HuH-7.5 (cell line): ENCODE measurements at places on chromosomes 11 and 22.

DNA sequence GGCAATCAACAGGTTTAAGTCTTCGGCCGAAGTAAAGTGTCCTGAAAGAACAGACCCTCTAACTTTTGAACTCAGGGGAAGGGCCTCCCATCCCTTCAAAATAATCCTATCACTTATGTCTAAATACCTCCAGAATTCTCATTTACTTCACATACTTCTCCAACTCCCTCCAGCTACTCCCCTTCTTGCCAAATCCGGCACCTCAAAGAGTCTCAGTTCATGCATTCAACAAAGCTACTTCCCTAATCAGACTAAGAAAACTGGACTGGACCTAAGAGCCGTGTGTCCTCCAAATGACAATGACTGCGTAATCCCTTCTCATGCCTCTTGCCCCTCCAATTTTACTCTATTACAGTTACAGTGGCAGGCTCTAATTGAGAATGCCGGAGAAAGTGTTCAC is 1.3 kb downstream of the DDB1 start:
- no peak for DNase-seq

DNA sequence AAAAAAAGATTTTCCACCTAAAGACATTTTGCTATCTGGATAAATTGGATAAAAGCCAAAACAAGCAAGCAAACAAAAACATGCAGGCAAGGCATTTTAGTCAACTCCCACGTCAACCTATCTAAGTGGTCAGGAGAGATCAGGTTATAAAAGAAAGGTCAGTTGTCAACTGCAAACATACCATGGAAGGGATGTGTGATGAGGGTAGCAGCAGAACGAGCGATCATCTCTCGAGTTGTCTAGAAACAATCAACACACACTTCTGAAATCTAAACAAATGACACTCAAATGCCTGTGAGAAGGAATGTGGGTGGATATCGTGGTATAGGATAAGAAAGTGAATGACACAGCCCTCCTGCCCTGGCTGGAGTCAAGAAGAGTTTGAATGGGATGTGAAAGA is 10.9 kb downstream of the MTCH2 start:
- no peak for DNase-seq

GRCh38 chr11:37504060-37504611 is 906.1 kb upstream of the RAG2 start:
- no peak for DNase-seq

DNA sequence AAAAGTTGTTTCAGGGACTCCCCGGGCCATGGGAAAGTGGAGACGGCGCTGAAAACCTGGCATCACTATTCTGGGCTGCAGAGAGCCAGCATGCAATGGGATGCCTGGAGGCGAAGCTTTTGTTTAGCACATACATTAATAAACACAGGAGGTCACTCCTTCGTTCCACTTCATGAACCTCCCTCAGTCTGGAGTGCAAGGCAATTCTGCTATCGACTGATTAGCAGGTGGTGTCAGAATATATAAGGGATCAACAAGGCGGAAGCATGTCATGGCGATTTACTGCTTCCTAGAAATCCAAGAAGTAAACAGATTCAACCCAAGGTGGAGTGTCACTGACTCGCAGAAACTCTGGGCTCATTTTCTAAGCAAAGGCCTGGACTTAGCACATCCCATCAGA is 45.4 kb upstream of the MN1 start:
- no peak for DNase-seq

DNA sequence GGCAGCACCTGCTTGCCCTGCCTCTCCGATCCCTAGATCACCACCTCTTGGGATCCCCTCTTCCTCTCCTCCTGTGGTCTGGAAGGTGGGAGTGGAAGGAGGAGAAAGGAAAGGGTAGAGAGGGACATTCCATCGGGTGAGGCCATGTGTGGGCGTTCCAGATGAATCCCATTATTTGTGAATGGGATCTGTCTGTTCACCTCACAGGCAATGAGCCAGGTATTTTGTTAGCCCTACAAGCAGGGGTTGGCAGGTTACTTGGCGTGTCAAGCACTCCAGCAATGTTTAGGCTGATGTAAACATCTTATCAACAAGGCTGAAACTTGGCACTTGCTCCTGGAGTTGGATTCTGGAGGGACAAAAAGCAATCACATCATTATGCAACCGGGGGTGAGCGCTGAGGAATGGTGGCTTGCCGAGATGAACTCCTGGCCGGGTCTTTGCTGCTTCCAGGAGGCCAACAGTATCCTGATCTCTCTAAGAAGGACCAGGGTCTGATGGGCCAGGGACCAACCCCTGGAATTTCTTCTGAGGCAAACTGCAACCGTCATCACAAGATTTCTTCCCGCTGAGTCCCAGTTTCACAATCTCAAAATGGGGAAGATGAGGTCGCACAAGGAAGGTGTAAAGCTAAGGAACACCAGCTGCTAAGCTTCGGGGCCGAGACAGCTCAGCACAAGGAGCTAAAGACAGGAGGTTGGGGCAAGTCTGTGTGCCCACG is 7.8 kb downstream of the ADAMTS8 start:
- no peak for DNase-seq

- DNase-seq = no peak
Measured at GRCh38 chr11:112822478-112823274, 138.5 kb upstream of the NCAM1 start.

GRCh38 chr11:131787119-131787518 is 416.7 kb downstream of the NTM start:
- DNase-seq = no peak

DNA sequence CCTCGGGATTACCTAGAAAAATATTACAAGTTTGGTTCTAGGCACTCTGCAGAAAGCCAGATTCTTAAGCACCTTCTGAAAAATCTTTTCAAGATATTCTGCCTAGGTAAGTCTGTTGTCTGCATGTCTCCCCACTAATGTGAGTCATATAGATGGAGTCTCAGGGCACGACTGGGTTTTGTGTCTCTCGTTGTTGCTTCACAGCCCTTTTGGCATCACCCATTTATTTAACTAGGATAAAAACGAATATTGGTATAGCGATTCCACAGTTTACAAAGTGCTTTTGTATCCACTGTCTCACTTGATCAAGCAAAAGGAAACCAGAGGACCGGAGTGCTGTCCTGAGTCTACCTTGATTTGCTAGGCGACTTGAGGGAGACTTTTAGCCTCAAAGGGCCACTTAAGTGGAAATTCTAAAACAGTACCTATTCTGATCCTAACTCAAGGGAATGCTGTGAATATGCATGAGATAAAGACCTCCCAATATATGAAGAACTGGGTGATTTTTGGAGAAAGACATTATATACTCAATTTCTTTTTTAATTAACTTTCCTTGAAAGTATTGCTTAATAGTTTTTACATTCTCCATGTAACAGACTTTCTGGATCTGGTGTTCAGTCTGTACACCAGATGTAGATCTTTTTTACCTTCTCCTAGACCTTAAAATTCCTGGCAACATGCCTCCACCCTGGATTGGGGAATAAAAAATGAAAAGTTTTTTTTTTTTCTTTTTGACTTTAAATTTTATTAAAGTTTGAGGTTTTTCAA is 590 bp downstream of the NNMT start:
- no peak for DNase-seq

GRCh38 chr22:43011079-43011478 is 3.9 kb downstream of the PACSIN2 start:
- DNase-seq = no peak

DNA sequence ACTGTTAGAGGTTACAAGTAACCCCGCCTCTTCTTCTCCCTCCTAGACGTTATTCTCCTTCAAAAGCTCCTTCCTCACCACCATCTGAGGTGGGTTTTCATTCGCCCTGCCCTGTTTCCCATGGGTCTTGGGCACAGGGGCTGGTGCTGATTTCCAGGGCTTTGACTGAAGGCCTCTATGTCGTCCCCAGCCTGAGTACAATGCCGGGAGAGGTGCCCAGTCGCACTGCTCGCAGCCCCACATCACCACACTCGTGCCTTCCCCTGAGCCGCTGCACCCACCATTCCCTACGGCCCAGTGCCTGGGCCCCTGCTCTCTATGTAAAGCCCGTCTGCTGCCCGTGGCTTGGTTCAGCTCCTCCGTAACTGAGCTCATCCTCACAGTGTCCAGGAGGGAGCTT is 169.8 kb downstream of the DSCAML1 start:
- DNase-seq = no peak

DNA sequence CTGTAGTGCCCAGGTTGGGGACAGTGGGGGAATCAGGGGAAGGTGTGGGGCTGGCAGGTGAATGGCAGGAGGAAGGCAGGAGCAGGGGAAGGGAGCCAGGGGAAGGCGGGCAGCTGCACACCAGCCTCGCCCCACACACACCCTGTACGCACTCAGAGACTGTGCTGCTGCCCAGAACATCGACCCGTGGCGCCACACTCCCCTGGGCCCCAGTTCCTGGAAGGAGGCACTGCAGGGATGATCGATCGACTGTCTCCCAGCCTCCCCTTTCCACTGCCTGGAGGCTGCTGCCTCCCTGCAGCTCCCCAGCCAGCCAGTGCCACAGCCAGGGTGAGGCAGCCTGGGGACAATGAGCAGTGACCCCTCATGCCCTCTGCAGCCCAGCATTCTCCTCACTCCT is 19.2 kb downstream of the PDE2A start:
- DNase-seq = no peak

GRCh38 chr11:45982656-45983470 is 60.4 kb downstream of the LARGE2 start:
- no peak for DNase-seq

DNA sequence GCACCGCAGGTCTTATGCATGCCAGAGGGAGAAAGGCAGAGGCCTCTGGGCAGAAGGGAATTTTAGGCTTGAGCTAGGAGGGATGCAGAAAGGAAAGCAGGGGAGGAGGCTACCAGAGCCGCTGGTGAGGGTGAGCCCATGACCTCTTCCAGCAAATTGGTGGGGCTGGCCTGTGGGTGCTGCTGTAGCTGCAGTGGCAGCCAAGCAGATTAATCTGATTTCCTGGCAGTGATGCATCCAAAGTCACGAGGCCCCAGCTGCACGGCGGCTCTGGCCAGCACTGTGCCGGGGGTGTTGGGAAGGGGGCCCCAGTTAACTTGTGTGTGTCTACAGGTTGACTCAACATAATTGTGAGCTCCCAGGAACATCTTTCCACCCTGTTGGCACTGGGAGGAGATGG is 41.4 kb upstream of the B3GAT1 start:
- DNase-seq = no peak

- DNase-seq = no peak
Measured at GRCh38 chr22:27370269-27370668, 431.3 kb downstream of the MN1 start.

- peak; percentile 100 for DNase-seq
Measured at GRCh38 chr11:67056267-67057204, at the start of gene RHOD. RHOD (plus strand) TSS chr11:67056847; CDS start chr11:67056903, 56 bp downstream.

- DNase-seq = peak; percentile 68
Measured at GRCh38 chr11:119727523-119728151, 1.4 kb downstream of the NECTIN1 start.

DNA sequence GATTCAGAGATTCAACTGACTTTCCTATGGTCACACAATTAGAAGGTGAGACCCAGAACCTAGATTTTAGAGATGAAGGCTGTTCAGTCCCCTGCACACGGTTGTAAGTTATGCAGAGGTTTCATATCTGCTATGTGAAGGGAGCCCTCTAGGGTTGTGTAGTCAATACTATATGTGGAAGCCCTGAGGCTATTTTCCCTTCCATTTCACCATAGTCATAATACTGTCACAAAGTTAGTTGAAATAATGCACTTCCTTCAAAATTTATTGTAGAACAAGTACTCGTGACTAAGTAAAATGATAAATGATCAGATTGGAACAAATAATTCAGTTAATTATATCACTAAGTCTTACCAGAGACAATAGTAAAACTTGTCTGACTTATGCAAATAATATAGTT is 48.8 kb downstream of the ENDOD1 start:
- no peak for DNase-seq

DNA sequence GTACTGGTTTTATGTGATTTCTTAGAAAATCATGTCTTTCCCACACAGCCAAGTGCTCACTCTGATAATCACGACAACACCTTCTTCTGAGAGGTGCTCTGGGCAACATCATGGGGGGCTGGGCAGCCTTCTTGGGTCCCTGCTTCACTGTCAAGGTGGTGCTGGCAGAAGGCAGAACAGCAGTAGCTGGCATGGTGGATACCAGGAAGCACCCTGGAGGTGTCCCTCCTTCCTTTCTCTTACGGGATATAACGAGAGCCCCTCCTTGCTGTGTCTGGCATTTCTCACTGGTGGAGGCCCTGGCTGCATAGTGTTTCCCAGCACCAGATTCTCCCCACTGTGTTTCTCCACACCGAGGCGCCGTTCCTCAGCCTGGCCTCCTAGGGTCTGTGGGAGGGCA is 60.9 kb downstream of the SCN3B start:
- DNase-seq = no peak

GRCh38 chr11:7592711-7593110 is 78.9 kb downstream of the PPFIBP2 start:
- DNase-seq = no peak

GRCh38 chr22:36234919-36235318 is 4.4 kb downstream of the APOL2 start:
- DNase-seq = no peak
